ENCODE measurements at places on chromosomes 3 and 15. TPM values are rescaled to one million over a fixed set of nuclear protein-coding genes. Genes with fewer than 3 reads are reported as not detected.
A peak's percentile ranks its signal among the peaks of the same experiment; 100 is the strongest.

Gene DUOXA2
- total RNA-seq, result not detected

Gene GOLGA6L4
- 2.7 TPM for total RNA-seq

DNA sequence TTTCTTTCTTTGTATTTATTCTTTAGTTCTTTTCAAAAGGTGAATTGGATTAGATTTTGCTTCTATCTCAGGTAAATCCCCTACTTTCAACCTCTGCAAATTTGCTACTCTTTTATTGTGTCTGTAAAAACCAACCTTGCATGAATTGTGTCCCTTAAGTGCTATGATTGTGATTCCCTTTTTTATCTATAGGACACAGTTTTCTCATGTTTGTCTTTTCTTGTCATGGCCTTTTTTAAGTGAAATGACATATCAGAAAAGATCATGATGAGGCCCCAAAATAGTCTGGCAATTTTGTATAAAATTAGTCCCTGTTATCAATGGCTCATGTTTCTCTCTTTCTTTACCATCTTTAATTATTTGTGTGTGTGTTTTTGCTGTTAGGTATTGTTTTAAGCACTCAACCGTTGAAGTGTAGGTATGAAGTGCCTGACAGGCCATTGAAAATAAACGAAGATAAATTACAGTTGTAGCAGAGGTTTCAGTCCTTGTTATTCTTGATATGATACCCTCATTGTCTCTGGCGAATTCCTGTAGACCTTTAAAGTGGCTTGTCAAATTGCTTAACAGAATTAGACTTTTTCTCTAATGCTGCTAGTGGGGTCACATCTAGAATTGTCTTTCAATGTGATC, 184.3 kb downstream of the UBE2E2 start:
- H3K27ac ChIP-seq, result no peak overlapping the region
- no peaks in the 10 kb centered on the region for H3K27me3 ChIP-seq
- no peak overlapping the region for H3K4me3 ChIP-seq
- no peaks in the 10 kb centered on the region for H3K36me3 ChIP-seq
- DNase-seq, result no peak

GRCh38 chr15:73996267-73996666, 1.8 kb downstream of the PML start:
- H3K4me1 ChIP-seq, result peaks cover 65% of the 10 kb centered on the region
- H3K27me3 ChIP-seq, result no peaks in the 10 kb centered on the region
- H3K36me3 ChIP-seq, result peaks cover 32% of the 10 kb centered on the region
- peak overlapping the region; percentile 62 for H3K4me3 ChIP-seq
- peak overlapping the region; percentile 85 for H3K27ac ChIP-seq
- no peak for DNase-seq

- DNase-seq, result no peak
- peaks cover 4% of the 10 kb centered on the region for H3K27me3 ChIP-seq
- no peaks in the 10 kb centered on the region for H3K4me1 ChIP-seq
- no peak overlapping the region for H3K4me3 ChIP-seq
- no peaks in the 10 kb centered on the region for H3K36me3 ChIP-seq
Observed at GRCh38 chr15:33243869-33244268, 49.4 kb upstream of the FMN1 start.
